ENCODE measurements at places on chromosomes 2 and 18. TPM values are rescaled to one million over a fixed set of nuclear protein-coding genes. Genes with fewer than 3 reads are reported as not detected.

PIGN gene
- total RNA-seq = 42.8 TPM

HPCAL1 gene
- 22.5 TPM for total RNA-seq

KCNG2 gene
- total RNA-seq = 0.12 TPM

PLEKHH2 gene
- 0.60 TPM for total RNA-seq

GBX2 gene
- 0.60 TPM for total RNA-seq

FOXI3 gene
- not detected for total RNA-seq

HOXD12 gene
- total RNA-seq = not detected

ACVR1C gene
- total RNA-seq = 0.08 TPM

CIB4 gene
- not detected for total RNA-seq

SAG gene
- total RNA-seq = not detected

TPGS2 gene
- 110 TPM for total RNA-seq

CPO gene
- 0.47 TPM for total RNA-seq

NEUROD1 gene
- not detected for total RNA-seq

MTX2 gene
- total RNA-seq = 15.2 TPM

L3MBTL4 gene
- total RNA-seq = under 0.01 TPM

ARHGAP15 gene
- not detected for total RNA-seq

LAMA1 gene
- total RNA-seq = 82.3 TPM

ANKRD30B gene
- 0.23 TPM for total RNA-seq

SLC1A4 gene
- 14.8 TPM for total RNA-seq

CDH7 gene
- total RNA-seq = not detected

CLEC4F gene
- total RNA-seq = not detected

PIKFYVE gene
- total RNA-seq = 19.0 TPM

SLC8A1 gene
- 25.4 TPM for total RNA-seq
